ENCODE measurements at places on chromosomes 1 and 21.

DNA sequence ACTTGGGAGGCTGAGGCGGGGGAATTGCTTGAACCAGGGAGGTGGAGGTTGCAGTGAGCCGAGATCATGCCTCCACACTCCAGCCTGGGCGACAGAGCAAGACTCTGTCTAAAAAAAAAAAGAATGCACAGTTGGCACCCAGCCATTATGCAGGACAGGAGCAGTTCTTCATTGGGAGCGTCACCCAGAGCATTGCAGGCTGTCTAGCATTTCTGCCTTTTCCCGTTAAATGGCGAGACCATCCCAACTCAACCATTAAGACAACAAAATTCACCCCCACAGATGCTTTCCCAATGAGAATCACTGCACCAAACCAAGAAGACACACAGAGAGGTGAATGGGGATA lies 105.8 kb downstream of the EDEM3 start:
- DNase-seq, result no peak

GRCh38 chr1:205858141-205858961 lies 8.4 kb upstream of the PM20D1 start:
- no peak for DNase-seq

DNA sequence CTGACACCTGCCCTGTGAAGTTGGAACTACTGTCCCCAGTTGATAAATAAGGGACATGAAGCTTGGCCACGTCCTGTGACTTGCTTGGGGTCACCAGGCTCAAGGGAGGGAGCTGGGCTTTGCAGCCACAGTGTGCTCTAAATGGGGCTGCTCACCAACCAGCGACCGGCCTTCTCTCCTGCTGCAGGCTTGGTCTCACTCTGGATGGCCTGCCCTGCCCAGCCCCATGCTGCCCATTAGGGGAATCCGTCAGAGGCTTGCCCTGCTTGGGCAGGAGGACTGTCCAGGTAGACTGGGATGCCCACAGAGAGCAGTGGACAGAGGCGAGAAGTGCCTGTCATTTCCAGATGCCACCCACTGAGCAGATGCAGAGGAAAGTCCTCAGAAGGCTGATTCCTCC lies 1.2 kb upstream of the CENPS start:
- DNase-seq, result no peak

- no peak for DNase-seq
Measured at GRCh38 chr1:156912310-156912709, 8.1 kb upstream of the LRRC71 start.

DNA sequence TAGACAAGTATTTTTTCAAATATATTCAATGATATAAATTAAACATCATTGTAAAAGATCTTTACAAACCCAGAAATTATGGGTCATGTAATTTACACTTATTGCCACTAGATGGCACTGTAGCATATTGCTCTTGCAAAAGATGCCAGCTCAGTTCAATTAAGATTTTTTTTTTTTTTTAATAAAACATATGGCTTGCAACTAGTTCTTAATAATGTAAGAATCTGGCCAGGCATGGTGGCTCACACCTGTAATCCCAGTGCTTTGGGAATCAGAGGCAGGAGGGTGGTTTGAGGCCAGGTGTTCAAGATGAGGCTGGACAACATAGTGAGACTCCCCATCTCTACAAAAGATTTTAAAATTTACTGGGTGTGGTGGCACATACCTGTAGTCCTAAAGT lies 49.4 kb upstream of the DESI2 start:
- no peak for DNase-seq

DNA sequence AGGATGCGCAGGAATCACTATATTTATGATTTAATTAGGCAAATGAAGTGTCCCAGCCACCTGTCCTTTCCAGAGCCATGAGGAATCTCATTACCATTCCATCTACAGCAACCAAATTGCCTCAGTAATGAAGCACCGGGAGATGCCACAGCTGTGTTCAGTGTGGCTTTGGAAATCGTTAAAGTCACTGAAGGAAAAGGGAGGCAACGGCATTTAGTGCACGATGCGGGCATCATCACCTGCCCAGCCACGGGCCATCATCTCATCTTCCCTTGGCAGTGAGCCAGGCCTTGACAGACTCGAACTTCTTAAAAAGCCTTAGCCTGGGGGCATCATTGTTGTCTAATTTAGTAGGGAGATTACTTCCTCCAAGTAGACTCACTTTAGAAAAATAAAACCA lies 67.8 kb downstream of the CNIH3 start:
- no peak for DNase-seq

DNA sequence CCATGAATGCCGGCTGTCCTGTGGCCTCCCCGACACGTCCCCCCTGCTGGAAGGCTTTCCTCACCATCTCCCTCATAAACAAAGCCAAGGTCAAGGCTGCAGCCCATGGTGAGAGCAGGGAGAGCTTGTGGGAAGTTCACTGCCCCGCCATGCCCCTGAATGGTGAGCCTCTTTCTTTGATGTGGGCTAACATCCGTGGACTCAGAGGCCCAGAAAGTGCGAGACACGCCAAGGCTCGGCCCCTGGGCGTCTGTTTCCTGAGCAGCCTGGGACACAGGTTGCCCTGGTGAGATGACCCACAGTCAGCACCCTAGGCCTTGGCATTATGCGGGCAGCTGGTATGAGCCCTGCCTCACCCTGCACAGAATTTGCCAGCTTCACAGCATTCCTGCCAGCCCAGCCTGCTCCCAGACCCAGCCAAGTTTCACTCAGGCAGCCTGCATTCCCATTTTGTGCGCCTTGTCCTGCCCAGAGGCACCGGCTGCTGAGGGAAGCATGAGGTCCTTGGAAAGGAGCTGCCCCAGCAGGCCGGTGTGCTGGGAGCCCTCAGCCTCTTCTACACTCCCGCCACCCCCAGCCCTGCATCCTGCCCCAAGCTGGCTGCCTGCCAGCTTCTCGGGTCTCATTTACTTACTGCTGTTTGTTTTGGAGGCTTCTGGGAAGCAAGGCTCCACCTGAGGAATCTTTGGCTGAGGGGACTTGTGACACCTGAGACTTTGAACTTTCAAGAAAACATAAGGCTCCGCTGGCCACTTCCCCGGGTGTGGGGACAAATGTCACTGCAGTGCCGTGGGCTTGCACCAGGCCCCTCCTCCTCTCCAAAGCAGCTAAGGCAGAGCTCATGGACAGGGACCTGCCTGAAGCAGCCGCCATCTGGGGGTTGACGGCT lies 31.9 kb downstream of the NEK2 start:
- DNase-seq, result peak; percentile 33

- DNase-seq, result no peak
Measured at GRCh38 chr1:221606256-221606655, 135.6 kb downstream of the DUSP10 start.

- DNase-seq, result no peak
Measured at GRCh38 chr21:37536616-37537278, 170.2 kb downstream of the DYRK1A start.

GRCh38 chr21:32826329-32827167 lies 55.0 kb upstream of the PAXBP1 start:
- peak; percentile 12 for DNase-seq

DNA sequence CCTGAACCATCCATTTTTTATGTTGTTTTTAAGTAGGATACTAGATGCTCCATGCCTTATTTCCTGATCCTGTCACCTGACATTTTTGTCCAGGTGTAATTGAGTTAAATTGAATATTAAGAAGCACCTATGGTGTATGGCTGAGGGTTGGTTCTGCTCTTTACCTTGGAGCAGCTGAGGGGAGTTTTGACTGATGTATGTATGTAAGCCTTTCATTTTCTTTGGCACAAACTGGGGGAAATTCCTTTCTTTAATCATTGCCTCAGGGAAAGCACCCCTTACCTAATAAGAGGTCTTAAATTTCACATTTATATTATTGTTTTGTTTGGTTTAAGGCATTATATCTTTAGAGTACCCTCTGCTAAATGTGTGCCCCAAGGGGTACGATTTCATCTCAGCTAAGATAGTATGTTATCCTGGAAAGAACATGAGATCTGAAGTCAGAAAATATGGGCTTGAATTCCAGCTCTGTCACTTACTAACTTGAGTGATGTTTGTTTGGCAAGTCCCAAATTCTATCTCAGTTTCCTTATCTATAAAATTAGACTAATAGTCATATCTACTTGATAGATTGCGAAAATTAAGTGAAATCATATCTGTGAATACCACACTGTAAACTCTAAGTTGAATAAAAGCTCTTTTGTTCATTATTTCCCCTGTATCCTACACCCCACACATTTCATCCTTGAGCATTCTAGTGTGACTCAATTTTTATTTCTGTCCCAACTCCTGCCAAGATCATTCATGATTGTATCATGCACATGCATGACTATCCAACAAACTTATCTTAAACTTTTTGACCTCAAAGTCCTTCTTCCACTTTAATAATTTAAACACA lies 57.7 kb upstream of the NUF2 start:
- no peak for DNase-seq

DNA sequence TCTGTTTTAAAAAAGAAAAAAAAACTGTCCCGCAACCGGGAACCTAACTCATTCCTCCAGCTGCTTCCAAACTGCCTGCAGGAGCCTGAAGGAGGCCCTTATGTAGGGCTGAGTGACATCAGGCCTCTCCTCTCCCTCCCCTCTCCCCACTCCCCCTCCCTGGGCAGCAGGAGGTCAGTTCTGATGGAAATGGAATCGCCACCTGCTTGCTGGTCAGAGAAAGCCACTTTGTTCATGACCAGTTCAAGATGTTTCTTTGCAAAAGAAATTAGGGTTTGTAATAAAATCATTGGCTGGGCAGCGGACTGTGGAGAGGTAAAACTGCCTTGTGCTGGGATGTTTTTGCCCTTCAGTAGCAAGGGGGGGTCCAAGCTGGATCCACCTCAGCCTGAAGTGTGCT lies at the start of gene MAP1LC3C:
Gene MAP1LC3C, minus strand, starts transcription at position 73 of the 400 bp plus-strand sequence. CDS start 90 bp downstream, outside the sequence.
- DNase-seq, result no peak

- DNase-seq, result peak; percentile 15
Measured at GRCh38 chr21:44509539-44509938, 30.5 kb downstream of the KRTAP10-1 start.

- DNase-seq, result no peak
Measured at GRCh38 chr1:224720216-224720615, 104.1 kb downstream of the CNIH3 start.

DNA sequence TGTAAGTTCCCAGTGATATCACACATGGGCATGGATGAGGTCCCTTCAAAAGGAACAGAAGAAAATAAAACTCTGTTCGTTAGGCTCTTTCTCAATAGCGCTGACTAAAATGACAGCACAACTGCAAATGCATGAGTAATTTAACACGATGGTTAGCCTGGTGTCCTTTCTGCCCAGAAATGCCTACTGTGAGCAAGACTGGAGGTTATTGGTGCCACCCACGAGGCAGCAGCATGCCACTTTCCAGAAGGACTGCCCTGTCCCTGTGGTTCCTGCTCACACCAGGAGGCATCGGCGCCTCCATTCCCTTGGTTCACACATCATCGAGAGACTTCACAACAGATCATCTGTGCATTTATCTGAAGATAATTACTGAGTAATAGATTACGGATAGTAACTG lies 26.2 kb downstream of the VPS26C start:
- no peak for DNase-seq

DNA sequence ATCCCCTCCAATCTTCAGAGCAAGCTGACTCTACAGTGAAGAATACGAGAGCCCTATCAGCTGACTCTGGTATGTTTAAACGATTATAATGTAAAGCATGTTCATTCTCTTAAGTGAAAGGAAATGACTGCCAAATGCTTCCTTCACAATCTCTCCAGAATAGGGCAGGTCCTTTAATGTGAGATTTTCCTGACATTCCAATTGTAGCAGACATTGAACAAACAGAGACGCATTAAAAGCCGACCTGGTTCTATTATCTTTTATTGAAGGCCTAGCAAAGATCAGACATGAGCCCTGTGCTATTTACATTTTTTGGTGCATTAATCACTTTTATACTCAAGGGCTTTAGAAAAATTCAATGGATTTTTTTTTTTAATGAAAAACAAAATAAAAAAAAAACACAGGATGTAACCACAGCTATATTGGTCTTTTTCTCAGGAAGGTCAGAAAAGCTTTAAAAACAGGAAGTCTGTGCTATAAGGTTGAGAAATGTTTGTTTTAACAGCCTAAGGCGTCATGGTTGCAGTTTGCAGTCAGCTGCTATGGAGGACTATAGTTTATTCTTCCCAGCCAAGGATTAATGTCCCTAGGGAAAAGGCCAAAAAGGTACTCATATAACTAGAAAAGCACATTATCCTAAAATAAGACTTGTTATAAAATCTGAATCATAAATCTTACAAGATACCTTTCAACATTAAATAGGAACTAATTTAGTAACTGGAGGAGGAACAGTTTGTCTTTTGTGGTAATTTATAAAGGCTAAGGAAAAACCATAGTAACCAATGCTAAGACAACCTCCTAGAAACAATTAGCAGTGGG lies 104.8 kb downstream of the RERE start:
- DNase-seq, result peak; percentile 89

DNA sequence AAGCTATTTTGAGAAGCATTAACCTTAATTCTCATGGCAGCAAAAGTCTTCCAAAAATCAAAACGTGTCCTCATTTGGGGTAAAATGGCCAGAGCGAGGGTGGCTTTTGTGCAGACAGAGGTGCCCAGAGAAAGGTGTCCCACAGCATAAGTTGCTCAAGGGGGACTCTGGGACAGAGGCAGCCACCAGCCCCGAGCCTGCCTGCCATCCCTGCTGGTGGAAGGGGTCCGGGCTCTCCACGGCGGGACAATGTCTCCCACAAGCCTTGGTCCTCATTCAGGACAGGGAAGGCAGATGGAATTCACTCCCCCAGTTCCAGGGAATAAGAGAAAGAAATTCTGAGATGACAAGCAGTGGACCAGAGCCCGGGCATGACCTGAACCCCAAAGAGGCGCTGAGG lies 12.6 kb upstream of the ARHGEF16 start:
- DNase-seq, result no peak

- no peak for DNase-seq
Measured at GRCh38 chr1:238960071-238960470, 426.3 kb upstream of the CHRM3 start.

GRCh38 chr1:32199717-32200072 lies 700 bp upstream of the CCDC28B start:
- DNase-seq, result no peak

- DNase-seq, result no peak
Measured at GRCh38 chr1:54806931-54807611, 5.9 kb upstream of the TTC22 start.

DNA sequence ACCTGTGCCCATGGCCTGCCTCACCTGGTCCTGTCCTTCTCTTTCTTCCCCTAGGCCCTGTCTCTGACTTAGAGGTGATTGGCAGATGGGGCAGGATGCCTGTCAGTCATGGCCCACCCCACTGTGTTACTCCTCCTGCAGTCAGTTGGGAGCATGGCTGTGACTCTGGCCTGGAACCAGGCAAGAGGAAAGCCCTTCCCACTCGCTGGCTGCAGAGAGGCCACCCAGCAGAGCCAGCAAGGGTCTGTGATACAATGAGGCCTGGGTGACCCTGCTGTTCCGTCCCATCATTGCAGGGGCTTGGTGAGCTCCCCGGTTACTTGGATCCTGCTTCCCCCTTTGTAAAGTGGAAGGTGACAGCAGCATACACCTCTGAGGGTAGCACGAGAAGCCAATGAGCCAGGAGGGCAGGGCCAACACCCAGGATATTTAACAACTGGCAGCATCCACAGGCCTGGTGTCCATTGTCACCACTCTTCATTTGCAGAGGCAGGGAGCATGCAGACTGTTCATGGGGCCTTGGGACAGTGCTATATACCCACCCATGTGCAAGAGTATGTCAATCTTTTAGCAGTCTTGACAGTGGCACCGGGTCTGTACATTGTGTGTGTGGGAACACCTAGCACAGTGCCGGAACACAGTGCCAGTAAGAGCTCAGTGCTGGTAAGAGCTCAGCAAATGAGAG lies 191.0 kb upstream of the C1orf174 start:
- no peak for DNase-seq
